ENCODE measurements at places on chromosomes 7 and 10.

DNA sequence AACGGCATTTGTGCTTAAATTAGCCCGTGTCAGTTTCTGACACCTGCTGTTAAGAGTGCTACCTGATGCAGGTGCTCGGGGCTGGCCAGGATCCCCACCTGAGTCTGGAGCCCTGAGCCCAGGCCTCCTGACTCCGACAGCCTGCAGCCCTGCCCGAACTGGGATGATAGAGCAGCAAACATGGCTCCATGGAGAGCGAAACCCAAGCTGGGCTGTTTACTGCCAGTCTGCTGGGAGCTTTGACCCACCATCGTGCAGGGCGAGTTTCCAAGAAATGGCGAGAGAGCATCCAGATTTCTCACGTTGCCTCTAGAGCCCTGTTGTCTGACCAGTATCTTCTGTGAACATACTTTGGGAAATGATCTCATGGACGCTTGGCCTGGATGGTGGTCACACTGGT, 66.2 kb downstream of the MGMT start:
- DNase-seq: no peak

- DNase-seq: peak; percentile 20
These were observed 180.5 kb upstream of the ASAH2 start for GRCh38 chr10:50431791-50432190.

DNA sequence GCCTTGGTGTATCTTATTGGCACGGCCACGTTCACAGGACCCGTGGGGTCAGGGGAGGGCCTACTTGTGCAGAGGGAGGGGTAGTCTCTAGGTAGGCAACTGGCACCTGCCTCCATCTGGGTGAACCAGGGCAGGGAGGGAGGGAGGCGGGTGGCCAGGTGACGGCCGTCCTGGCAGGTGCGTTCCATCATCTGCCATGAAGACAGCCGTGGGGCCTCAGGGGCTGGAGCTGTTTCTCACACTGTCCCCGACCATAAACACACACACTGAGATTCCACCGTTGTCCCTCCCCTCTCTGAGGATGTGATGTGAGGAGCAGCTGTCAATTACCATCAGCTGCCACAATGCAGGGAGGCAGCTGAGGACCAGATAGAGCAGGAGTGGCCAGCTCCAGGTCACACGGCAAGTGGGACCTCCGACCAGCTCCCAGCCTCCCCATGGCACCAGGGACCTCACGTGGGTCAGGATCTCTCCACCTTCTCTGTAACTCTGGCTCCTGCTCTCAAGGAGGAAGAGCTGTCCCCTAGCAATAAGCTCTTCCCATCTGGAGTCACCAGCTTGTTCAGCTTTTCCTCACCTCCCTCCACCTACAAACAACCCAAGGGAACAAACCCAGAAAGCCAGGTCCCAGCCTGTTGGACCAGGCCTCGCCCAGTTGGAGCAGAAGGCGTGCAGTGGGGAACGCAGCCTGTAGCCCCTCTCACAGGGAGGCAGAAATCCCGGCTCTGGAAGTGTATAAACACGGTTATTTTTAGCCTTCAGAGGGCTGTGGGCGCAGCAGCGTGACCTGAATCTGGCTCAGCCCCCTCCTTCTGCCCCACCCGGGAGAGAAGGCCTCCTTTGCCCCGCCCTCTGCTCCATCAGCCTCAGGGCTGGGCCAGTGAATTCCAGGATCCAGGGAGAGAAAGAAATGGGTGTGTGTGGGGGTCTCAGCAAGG, 33.1 kb downstream of the ZMIZ1 start:
- peak; percentile 71 for DNase-seq

- no peak for DNase-seq
These were observed 75.0 kb upstream of the AFAP1L2 start for GRCh38 chr10:114479307-114479706.

- peak; percentile 58 for DNase-seq
These were observed 276.2 kb upstream of the SEMA3C start for GRCh38 chr7:81195033-81195432.

DNA sequence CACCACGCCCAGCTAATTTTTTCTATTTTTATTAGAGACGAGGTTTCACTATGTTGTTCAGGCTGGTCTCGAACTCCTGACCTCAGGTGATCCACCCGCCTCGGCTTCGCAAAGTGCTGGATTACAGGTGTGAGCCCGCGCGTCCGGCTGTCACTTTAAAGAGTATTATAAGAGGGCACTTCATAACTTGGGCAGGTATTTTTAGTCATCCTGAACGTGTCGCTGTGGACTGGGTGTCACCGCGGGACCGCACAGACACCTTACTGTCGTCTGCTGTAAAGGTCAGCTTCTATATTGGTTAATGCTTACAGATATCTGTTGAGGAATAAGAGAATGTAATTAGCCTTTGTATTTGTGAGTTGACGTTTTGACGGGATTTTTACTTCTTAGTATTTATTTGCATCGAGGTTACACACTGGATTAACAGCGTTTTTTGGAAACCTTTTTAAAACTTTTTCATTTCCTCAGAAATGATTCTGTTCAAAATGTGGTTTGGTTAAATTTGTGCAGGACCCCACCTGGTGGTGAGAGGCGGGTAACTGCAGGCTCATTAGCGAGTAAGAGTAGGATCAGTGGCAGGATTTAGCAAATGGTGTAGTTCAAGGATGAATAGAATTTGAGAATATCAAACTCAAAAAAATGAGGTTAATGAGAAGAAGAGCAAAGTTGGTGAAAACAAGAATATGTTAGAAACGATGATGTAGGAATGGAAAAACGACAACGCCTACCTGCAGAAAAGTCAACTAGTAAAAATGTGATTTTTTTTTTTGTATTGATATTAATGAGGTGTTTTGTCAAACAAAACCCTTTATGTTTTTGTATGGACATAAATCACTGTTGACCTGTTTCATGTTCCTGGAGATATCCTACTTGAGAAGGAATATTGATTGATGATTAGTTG, 3.2 kb downstream of the DNAJB6 start:
- DNase-seq: peak; percentile 56

Data from fibroblast of lung (primary cell).